NCI-H1105 (cell line): ENCODE measurements at places on chromosomes 11 and 22.

DNA sequence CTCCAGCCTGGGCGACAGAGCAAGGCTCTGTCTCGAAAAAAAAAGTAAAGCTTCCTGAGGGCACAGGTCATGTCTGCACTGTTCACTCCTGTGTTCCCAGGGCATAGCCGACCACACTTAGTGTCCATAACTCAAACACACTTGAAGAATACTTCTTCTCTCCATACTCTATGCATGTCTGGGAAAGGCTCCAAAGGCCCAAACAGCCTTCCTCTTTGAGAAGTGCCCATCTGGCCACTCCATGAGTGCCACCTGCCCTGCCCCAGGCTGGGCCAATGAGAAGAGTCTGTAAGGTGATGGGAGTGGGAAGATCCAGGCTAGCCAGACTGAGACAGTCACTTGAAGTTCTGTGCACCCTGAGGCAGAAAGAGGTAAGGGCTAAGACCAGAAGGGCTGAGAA lies 24.7 kb downstream of the DGCR2 start:
- DNase-seq, result no peak

- no peak for DNase-seq
Measured at GRCh38 chr11:69148377-69148762, 7.4 kb upstream of the SMIM38 start.

DNA sequence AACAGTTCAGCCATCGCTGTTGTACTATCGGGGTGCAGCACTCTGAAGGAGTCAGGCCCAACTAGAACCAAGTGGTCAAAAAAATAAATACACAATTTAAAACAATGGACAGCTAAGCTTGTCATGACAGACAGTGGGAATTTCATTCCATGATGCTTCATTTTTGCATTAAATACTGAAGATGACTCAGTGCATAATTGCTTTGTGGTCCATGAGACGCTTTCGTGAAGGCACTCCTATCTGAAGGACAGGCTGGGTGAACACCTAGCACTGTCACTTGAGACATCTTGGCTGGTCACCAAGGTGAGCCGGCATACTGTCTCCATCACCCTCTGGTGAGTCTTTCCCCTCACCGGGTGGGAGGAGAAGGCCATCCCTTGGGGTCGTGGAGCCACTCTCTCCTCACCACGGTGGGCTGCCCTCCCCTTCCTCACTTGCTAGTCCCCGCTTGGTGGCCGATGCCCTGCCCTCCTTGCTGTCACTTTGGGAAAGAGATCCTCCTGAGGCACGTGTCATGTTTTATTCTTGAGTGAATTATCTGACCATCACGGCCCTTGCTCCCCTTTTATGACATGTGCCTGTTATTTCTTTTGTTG lies 4.9 kb upstream of the TESMIN start:
- no peak for DNase-seq

DNA sequence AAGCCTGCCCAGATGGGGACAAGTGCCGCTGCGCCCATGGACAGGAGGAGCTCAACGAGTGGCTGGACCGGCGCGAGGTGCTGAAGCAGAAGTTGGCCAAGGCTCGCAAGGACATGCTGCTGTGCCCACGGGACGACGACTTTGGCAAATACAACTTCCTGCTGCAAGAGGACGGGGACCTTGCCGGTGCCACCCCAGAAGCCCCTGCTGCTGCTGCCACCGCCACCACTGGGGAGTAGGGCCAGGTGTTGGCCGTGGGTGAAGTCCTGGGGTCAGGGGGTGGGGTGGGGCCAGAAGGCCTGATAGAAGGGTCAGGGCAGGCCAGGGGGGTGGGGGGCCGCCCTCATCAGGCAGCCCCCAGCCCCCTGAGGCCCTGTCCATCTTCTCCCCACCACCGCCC lies 24.6 kb upstream of the TEF start:
- no peak for DNase-seq

- DNase-seq, result no peak
Measured at GRCh38 chr11:78653294-78653909, 78.7 kb upstream of the NARS2 start.

- DNase-seq, result no peak
Measured at GRCh38 chr11:7573558-7574296, 59.9 kb downstream of the PPFIBP2 start.

GRCh38 chr22:33000342-33001280 lies 57.6 kb downstream of the SYN3 start:
- DNase-seq, result peak; percentile 23

GRCh38 chr11:473962-474785 lies 24.1 kb downstream of the PTDSS2 start:
- DNase-seq, result no peak

DNA sequence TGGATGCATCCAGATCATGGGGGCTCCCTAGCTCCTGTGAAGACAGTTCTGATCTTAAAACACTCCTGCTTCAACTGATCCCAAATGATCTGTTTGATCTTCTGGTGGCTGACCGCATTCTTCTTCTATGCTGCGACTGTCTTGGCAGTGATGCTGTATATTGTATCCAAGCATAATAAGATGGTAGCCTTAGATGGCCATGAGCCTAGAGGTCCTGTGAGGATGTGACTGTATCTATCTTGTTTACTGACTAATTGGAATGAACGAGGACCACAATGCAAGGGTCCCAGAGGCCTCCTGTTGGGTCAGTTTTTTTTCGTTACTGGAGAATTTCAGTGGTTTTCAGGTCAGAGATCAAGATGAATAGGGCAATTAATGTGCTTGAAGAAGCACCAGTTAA lies 7.1 kb upstream of the MPEG1 start:
- no peak for DNase-seq

- DNase-seq, result no peak
Measured at GRCh38 chr11:46557684-46558151, 36.1 kb downstream of the AMBRA1 start.
